ENCODE measurements at places on chromosomes 4 and X.
A peak's percentile ranks its signal among the peaks of the same experiment; 100 is the strongest.

DNA sequence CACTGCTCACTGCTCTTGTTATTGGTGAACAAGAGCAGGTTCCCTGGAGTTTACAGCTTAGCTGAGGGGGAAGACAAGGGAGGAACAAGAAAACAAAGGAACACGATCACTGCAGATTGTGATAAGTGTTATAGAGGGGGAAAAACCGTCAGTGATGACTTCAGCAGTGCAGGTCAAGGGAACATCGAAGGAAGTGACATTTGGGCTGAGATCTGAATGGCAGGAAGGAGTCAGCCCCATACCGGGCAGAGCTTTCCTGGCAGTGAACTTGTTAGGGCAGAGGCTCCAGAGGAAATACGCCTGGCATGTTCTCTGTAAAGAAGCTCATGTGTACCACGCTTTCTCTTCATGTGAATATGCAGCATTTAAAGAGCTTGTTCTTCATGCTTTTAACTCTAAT is 78.1 kb downstream of the LDB2 start:
- DNase-seq: no peak

GRCh38 chr4:130309221-130309620 is 1213.3 kb downstream of the C4orf33 start:
- no peak for DNase-seq

DNA sequence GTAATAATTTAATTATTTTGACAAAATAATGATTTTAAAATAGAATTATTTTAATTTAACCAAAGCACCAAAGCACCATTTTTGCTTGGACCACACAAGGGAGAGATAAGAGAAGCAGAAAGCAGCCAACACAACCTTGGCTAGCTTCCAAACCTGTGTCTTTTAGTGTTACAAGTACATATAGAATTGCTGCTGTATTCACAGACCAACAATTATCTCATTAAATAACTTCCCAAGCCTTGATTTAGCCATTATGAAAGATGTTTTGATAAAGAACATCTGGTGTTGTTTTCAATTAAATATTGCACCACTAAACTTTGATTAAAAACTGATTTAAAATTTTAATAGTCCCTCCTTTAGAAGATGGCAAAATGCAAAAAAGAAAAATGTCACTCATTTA is 14.0 kb upstream of the IGFBP7 start:
- DNase-seq: no peak

DNA sequence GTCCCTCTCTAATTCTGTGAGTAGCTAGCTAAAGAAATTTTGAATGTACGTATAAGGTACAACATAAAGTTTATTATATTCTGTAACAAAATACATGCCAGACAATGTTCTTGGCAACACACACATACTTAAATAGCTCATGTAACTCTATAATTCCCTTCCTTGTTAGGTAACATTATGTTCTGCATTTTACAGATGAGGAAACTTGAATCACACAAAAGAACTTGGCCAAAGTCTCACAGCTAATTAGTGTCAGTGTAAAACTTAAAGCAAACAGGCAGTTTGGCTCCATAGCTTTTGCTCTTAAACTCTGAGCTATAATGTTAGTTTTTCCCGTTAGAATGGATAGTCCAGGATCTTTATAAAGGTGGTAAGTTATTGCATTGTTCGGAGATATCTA is 1091.8 kb upstream of the SLIT2 start:
- no peak for DNase-seq

DNA sequence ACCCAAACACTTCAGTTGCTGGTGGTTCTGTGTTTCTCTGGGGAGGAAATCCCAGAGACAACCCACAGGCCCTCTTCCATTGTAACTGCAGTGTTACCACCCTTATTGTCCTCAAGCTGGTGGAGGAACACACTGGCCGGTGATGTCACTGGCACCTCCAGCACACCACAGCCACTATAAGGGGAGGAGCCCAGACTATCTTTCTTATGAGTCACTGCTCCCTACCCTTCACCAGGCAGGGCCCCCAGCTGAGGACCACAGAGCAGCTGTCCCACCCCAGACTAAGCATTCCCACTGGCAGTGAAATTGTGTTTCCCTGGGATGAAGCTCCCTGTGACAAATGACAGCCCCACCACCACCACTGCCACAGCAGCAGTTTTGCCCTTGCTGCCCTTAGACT is 171.8 kb upstream of the FGF16 start:
- no peak for DNase-seq

DNA sequence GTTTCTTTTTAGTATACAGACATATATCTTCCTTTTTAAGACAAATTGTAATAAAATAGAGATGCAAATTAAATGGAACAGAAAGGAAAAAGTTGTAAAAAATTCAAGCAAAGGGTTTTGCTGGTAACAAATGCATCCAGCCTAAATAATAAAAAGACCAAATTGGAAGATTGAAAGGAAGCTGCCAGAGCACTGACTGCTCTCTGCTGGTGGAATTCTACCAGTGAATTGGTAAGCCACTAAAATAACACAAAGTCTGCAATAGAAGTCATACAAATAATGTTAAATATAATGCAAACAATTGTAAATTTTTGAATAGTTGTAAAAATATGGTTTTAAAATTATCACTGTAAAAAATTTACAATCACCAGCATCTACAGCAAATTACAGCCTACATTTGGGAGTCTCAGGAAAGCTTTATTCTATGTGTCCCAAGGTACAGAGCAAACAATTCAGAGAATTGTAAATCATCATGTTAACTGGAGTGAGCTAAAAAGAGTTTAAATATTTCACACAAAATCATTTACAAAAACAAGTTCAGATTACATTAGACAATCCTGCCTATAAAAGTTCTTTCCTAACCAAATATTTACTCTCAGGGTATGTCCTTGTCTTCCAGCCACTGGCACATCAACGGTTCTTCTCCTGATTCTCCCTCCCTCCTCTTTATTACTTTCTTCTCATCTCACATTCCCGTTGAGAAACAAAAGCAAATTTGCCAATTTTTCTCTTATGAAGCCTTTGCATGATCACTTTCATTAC is 1322.5 kb downstream of the PCDH7 start:
- no peak for DNase-seq

GRCh38 chr4:105306158-105306781 is 159.6 kb downstream of the TET2 start:
- DNase-seq: peak; percentile 74

DNA sequence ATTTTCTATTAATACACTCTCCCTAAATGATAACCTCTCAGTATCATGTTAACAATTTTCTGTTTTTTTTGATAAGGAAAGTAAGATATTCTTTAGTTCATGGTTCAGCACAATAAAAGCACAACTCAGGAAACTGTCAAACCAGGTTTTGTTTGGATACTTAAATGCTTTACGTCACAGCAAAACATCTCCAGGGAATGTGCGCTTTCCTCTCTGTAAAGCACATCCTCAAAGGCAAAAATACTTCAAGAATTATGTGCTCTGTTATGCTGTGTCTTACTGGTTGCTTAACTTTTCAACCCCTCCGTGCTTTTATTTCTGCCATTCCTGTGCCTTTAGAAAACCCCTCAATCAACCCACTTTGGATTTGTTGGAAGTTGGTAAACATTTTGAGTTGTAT is 27.8 kb downstream of the SNX25 start:
- DNase-seq: no peak
